ENCODE measurements at places on chromosomes 7 and 10.

DNA sequence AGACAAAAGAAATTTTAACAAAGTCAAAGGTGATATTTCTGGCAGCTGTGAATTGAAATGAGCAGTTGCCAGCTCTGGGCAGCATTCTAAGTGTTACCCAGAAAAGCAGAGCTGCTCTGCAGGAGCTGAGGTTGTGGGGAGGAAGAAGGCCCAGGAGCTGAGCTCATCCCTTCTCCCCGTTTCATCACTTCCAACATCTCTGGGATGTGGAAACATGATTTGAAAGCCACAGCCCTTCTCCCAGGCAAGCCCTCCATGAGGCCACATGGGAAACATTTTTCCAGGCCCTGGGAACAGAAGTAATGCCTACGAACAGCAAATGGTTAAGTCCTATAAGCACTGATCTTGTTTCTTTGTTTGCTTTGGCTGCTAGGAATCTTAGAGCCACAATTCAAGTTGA, 10.9 kb upstream of the DMBT1 start:
- no peak for DNase-seq

- DNase-seq = no peak
Measured at GRCh38 chr10:102764470-102765161, 20.9 kb downstream of the WBP1L start.

DNA sequence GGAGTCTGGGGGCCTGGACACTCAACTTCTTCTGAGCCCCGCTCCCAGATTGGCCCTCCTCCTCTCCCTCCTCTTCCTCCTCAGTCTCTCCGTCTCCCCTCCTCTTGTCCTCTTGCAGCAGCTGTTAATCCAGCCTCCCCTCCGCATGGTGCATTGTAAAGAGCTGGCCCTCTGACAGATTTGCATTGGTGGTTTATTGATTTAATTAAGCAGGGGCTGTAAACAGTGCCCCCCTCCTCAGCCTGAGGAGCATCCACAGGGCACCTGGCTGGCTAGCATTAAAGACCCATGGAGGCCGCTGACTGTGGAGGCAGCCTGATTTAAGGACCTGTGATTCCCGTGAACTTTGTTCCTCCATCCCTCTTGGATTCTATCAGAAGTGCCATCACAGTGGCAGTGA, 28.9 kb upstream of the PCBD1 start:
- no peak for DNase-seq

GRCh38 chr10:60389413-60390025, at the start of gene ANK3:
Gene ANK3 (minus strand): TSS chr10:60389875. CDS start chr10:60389538, 337 bp downstream.
- no peak for DNase-seq

GRCh38 chr7:50629238-50629901, 64.2 kb upstream of the DDC start:
- DNase-seq = no peak

DNA sequence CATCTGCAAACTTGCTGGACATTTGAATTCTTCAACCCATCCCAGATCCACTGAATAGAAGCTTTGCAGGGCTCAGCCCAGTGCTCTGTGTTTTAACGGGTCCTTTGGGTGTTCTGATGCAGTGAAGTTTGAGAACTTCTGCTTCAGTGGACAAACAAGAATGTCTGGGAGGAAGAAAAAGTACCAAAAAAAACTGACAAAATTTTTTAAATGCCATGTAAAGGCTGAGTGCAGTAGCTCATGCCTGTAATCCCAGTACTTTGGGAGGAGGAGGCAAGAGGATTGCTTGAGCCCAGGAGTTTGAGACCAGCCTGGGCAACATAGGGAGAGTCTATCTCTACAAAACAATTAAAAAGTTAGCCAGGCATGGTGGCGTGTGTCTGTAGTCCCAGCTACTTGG, 51.8 kb upstream of the FRMD4A start:
- no peak for DNase-seq

- DNase-seq = no peak
Measured at GRCh38 chr10:1643161-1643907, 94.0 kb downstream of the ADARB2 start.

All from CD8-positive, alpha-beta T cell (primary cell).